Psoas muscle (tissue), 8 donors: ENCODE measurements at places on chromosomes 7 and 10. TPM values are rescaled to one million over a fixed set of nuclear protein-coding genes. Genes with fewer than 3 reads are reported as not detected.

- H3K27ac ChIP-seq = no peak overlapping the region
- no peaks in the 10 kb centered on the region for H3K36me3 ChIP-seq
- DNase-seq = no peak
- no peak overlapping the region for H3K4me3 ChIP-seq
These were observed 174.4 kb downstream of the PRKCQ start for GRCh38 chr10:6405713-6406112.

DNA sequence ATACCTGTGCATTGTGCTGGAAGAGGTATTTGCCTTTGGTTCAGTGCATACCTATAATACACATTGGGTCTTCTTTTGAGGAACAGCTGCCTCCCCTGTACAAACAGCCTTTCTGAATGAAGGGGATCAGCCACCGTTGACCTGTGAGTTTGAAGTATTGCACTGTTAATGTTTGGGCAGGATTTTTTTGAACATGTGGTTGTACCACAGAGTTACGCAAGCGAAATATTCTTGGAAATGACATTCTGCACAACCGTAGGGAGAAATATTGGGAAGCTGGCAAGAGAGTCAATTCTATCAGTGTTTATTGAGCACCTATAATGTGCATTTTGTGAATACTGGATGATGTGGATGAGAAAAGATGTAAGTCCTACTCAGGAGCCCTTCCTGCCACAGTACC, 270.6 kb downstream of the AUTS2 start:
- no peak for DNase-seq
- H3K27me3 ChIP-seq = no peaks in the 10 kb centered on the region
- H3K27ac ChIP-seq = no peak overlapping the region
- no peaks in the 10 kb centered on the region for H3K36me3 ChIP-seq

GRCh38 chr10:132645630-132646442, 108.2 kb downstream of the INPP5A start:
- H3K4me3 ChIP-seq = no peak overlapping the region
- H3K36me3 ChIP-seq = peaks cover 16% of the 10 kb centered on the region
- H3K4me1 ChIP-seq = no peaks in the 10 kb centered on the region
- DNase-seq = peak; percentile 44

DNA sequence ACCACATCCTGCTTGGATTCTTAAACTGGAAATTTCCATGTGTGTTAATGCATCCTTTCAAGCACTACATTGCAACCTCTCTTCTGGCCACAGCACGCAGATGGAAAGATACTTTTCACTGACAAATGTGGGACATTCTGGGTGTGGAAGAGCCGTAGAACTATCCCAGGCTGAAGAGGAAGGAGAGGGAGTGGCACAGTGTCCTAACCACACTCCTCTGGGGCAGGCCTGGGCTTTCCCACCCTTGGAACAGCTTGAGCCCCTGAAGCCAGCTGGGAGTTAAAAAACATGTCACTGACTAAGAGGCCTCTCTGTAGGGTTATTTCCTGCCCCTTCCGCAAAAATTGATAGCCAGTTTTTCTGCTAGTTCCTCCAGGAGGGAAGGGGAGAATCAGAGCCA, 34.0 kb upstream of the DNMBP start:
- peak; percentile 77 for DNase-seq
- H3K36me3 ChIP-seq = no peaks in the 10 kb centered on the region
- H3K27me3 ChIP-seq = no peaks in the 10 kb centered on the region
- peak overlapping the region; percentile 61 for H3K27ac ChIP-seq
- peaks cover 10% of the 10 kb centered on the region for H3K4me1 ChIP-seq
- no peak overlapping the region for H3K4me3 ChIP-seq

DNA sequence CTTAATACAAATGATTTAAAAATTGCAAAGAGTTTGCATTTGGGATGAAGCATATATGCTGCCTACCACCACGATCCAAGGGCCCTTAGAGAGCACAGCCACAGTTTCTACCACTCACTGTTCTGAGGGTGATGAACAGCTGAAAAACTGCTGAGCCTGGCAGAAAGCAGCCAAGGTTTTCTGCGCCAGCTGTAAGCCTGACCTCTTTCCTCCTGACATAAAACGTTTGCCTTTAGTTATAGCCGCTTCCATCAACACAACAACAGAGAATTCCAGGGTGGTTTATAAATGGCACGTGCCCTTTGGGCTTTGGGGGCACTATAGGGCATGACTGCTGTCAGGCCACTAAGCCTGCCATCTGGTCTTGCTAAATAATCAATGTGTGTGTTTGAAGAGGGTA, 222.8 kb downstream of the RELN start:
- no peak for DNase-seq
- no peaks in the 10 kb centered on the region for H3K27me3 ChIP-seq
- H3K4me1 ChIP-seq = no peaks in the 10 kb centered on the region
- no peak overlapping the region for H3K4me3 ChIP-seq
- no peaks in the 10 kb centered on the region for H3K36me3 ChIP-seq

DNA sequence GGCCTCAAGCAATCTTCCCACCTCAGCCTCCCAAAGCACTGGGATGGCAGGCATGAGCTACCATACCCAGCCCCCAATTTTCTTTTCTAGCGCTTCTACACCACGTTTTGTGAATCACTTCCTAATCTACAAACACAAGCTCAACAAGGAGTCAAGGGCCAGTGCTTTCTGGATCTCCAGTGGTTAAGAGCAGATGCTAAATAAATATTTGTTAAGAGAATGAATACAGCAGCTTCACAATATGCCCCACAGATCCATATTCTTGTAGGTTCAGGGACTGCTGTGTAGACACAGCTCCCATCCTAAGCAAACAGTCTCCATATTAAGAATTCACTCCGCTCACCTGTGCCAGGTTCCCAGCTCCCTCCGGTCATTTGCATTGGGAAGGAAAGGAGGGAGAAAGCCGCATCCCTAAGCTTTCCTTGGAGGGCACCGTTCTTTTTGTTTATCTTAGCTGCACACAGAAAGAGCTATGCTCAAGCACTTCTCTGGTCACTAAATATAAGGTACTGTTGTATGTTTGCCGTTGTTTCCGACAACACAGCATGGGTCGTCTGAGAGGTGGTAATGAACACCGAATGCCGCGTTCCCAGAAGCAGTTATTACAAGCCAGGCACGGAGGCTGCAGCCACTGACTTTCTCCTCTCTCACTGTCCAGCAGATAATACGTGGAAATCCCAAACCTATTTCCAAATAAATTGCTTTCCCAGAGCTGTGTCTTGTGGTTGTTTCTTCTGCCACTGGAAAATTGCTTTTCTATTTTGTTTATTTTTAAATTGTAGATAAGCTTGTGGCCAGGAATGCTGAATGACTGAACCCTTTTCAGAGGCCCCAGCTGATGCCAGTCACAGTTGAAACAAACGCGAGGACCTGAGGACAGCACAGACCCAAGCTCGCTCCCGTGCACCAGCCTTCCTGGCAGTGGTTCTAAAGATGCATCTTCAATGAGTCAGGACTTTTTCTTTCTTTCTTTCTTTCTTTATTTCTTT, 217.1 kb downstream of the PRPF18 start:
- no peaks in the 10 kb centered on the region for H3K27me3 ChIP-seq
- no peaks in the 10 kb centered on the region for H3K4me1 ChIP-seq
- no peak overlapping the region for H3K4me3 ChIP-seq
- no peaks in the 10 kb centered on the region for H3K36me3 ChIP-seq
- DNase-seq = no peak

Gene MMP21
- 0.17 TPM for total RNA-seq

GRCh38 chr10:62961951-62962523, 145.9 kb upstream of the EGR2 start:
- DNase-seq = no peak
- H3K4me3 ChIP-seq = no peak overlapping the region
- peaks cover 3% of the 10 kb centered on the region for H3K4me1 ChIP-seq

- no peaks in the 10 kb centered on the region for H3K4me1 ChIP-seq
- DNase-seq = no peak
- H3K27ac ChIP-seq = no peak overlapping the region
These were observed 80.5 kb downstream of the IDE start for GRCh38 chr10:92493362-92493761.

- H3K27me3 ChIP-seq = no peaks in the 10 kb centered on the region
- H3K36me3 ChIP-seq = no peaks in the 10 kb centered on the region
- DNase-seq = no peak
- H3K4me3 ChIP-seq = no peak overlapping the region
- H3K4me1 ChIP-seq = no peaks in the 10 kb centered on the region
These were observed 366.5 kb upstream of the SEMA3C start for GRCh38 chr7:81285142-81285871.

- H3K4me3 ChIP-seq = no peak overlapping the region
- DNase-seq = no peak
- H3K27ac ChIP-seq = no peak overlapping the region
- H3K36me3 ChIP-seq = no peaks in the 10 kb centered on the region
- H3K4me1 ChIP-seq = peaks cover 28% of the 10 kb centered on the region
- H3K27me3 ChIP-seq = no peaks in the 10 kb centered on the region
These were observed 384.4 kb downstream of the PARD3 start for GRCh38 chr10:34430685-34431084.

Gene STEAP1
- 4.8 TPM for total RNA-seq

- no peaks in the 10 kb centered on the region for H3K36me3 ChIP-seq
- DNase-seq = no peak
- no peak overlapping the region for H3K27ac ChIP-seq
- no peaks in the 10 kb centered on the region for H3K27me3 ChIP-seq
- H3K4me3 ChIP-seq = no peak overlapping the region
These were observed 33.5 kb upstream of the SLC26A3 start for GRCh38 chr7:107836237-107837144.

DNA sequence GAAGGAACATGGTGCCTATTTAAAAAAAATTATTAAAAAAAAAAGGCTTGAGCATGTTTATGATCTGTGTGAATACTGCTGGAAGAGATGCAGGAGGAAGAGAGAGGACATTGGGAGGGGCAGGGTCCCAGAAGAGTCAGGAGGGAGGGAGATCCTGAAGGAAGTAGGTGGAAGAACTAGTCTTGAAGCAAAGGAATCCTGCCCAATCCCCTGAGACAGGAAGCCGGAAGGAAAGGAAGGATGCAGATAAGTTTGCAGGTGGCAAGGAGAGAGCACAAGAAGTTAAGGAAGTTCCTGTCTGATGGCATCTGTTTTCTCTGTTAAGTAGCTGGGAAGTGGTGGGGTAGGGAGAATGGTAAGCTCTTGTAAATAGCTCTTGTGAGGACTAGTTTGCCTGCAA, 318.5 kb downstream of the DOCK4 start:
- no peaks in the 10 kb centered on the region for H3K4me1 ChIP-seq
- peaks cover 14% of the 10 kb centered on the region for H3K36me3 ChIP-seq
- H3K27ac ChIP-seq = no peak overlapping the region

DNA sequence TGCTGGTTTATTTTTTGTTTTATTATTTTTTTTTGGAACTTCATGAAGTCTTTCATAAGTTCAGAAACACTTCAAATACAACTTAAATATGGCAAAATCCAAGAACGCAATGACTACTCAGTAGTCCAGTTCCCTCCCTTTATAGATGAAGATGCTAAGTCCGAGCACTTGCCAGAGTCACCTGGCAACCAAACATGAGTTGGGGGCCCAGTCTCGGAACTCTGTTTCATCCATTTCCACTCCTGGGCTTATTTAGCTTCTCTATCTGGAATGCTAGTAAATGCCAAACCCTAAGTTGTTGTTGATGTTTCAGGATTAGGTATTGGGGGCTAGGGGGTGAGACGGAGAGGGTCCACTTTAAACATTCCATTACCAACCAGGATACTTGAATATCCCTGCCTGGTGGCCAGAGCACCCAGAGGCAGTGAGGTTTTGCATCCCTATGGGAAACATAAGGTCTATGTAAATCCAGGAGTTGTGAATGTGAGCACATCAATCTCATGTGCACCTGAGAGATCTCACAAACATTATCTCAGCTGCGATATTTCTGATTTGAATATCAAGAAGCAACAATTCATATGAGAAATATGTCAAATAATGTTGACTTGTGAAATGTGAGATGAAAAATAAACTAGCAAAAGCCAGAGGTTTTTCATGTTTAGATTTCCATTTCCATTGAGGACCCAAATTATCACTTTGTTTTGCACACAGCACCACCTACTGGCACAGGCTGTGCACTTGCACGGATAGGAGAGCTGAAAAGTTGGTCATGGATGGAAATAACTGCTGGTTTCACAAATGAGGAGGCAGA, 129.3 kb downstream of the PKD1L1 start:
- no peaks in the 10 kb centered on the region for H3K4me1 ChIP-seq
- peak; percentile 56 for DNase-seq
- H3K27ac ChIP-seq = no peak overlapping the region
- H3K27me3 ChIP-seq = no peaks in the 10 kb centered on the region
- no peaks in the 10 kb centered on the region for H3K36me3 ChIP-seq

Gene FAM13C
- 13.5 TPM for total RNA-seq

Gene SYT15B
- total RNA-seq = 0.36 TPM

GRCh38 chr7:44240983-44241510, 40.3 kb downstream of the YKT6 start:
- DNase-seq = peak; percentile 74
- H3K27me3 ChIP-seq = no peaks in the 10 kb centered on the region
- peaks cover 7% of the 10 kb centered on the region for H3K4me1 ChIP-seq
- no peak overlapping the region for H3K27ac ChIP-seq

DNA sequence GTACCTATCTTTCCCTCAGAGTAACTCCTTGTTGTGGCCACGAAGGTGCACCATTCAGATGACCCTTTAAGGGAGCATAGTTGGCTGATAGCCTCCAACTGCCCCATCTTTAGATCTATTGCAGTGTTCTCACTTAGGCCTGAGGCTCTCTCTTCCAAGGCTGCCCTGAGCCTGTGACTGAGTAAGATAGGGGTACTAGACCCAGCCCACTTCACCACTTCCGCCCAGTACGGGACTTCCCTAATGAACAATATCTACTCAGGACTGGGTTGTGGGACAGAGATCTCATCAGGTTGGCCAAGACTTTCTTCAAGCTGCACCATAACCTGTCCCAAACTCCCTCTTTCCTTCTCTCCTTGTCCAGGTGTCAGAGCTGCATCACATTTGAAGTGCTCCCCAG, 5.7 kb upstream of the GNAI1 start:
- H3K36me3 ChIP-seq = no peaks in the 10 kb centered on the region

- H3K4me3 ChIP-seq = no peak overlapping the region
- no peaks in the 10 kb centered on the region for H3K36me3 ChIP-seq
- no peaks in the 10 kb centered on the region for H3K27me3 ChIP-seq
- peak overlapping the region; percentile 83 for H3K27ac ChIP-seq
These were observed 251.7 kb upstream of the CSTF2T start for GRCh38 chr10:51950996-51951555.

GRCh38 chr10:120415709-120416330, 41.2 kb upstream of the PLPP4 start:
- DNase-seq = no peak
- no peak overlapping the region for H3K4me3 ChIP-seq
- H3K36me3 ChIP-seq = no peaks in the 10 kb centered on the region
- H3K27ac ChIP-seq = no peak overlapping the region
- H3K4me1 ChIP-seq = no peaks in the 10 kb centered on the region

- H3K4me3 ChIP-seq = no peak overlapping the region
- H3K27me3 ChIP-seq = no peaks in the 10 kb centered on the region
- no peak for DNase-seq
- no peaks in the 10 kb centered on the region for H3K36me3 ChIP-seq
- no peaks in the 10 kb centered on the region for H3K4me1 ChIP-seq
These were observed 89.5 kb downstream of the THSD7A start for GRCh38 chr7:11742496-11742895.

GRCh38 chr7:7911369-7912123, 57.0 kb upstream of the GLCCI1 start:
- H3K36me3 ChIP-seq = no peaks in the 10 kb centered on the region
- no peak for DNase-seq
- H3K27me3 ChIP-seq = no peaks in the 10 kb centered on the region
- H3K27ac ChIP-seq = peak overlapping the region; percentile 58
- H3K4me1 ChIP-seq = peaks cover 16% of the 10 kb centered on the region
- H3K4me3 ChIP-seq = no peak overlapping the region
